ENCODE measurements at places on chromosomes 1 and 21.

GRCh38 chr1:172778456-172779455 lies 119.9 kb downstream of the FASLG start:
- DNase-seq, result no peak

- DNase-seq, result no peak
Observed at GRCh38 chr1:7366955-7367665, 404.0 kb upstream of the VAMP3 start.

DNA sequence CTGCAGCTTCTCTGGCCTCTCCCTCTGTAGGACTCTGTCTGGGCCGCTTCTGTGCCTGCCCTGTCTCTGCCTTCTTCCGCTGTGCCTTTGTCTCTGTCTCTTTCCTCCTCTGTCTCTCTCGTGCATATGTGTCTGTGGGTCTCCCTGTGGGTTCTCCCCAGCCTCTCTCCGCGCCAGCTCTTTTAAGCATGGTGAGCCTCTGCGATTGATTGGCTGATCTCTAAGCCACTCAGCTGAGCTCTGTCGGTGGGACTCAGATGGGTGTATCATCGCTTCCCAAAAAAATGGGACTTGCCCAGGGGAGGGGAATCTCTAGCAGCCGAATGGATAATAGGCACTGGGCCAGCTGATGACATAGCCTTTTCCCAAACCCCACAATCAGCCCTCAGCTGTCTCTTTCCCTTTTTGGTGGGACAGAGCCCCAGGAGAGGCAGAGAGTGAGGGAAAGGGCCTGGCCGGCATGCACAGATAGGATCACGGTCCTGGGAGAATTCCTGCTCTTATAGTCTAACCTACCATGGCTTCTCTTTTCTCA lies at the start of gene ADAMTS4:
ADAMTS4 (minus strand) TSS at position 158 of the 535 bp plus-strand sequence. CDS start 427 bp downstream, outside the sequence.
- DNase-seq, result no peak

DNA sequence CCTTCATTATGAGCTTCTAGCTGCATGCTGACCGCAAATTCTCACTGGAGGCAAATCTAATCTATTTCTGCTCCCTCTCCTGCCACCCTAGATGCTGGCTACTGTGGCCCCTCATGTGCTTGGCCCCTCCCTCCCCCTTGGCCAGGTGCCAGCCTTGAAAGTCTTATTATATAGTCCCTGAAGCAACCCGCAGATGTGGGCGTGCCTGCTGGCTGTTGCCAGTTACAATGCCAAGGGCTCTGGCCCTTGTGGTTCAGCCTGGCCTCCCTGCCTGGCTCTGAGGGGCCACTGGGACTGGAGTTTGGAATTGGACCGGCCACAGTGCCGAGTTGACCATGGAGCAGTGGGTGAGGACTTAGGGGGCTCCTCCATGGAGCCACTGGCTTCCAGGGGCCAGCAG lies 78.9 kb upstream of the ACTRT2 start:
- DNase-seq, result no peak

GRCh38 chr1:179786815-179787685 lies 44.0 kb downstream of the FAM163A start:
- no peak for DNase-seq

DNA sequence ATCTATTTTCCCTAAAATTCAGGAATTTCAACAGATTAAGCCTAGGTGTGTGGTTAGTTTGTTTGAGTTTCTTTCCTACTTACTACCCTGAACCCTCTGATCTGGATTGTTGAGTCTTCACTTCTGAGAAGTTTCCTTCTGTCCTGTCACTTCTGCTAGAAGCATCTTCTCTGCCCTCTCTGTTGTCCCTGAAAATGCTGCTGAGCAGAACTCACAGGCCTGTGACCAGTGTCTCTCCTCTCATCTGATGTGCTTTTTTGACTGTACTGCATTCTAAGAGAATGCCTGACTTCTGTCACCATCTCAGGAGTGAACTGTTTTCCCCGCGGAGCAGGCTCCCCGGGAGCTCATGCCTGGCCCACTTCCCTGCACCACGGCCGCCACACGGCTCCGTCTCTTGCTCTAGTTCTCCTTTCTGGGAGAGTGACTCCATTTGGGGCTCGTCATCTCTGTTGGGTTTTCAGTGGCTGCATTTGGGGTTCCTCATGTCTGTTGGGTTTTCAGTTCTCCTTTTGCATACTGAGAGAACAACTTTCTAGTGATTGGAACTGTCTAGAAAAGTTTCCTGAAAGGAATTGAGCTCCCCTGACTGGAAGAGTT lies 77.9 kb downstream of the POFUT2 start:
- DNase-seq, result no peak

GRCh38 chr1:34631126-34631525 lies 123.7 kb upstream of the GJB5 start:
- DNase-seq, result no peak

GRCh38 chr1:204363335-204364114 lies 3.8 kb upstream of the PLEKHA6 start:
- DNase-seq, result no peak

DNA sequence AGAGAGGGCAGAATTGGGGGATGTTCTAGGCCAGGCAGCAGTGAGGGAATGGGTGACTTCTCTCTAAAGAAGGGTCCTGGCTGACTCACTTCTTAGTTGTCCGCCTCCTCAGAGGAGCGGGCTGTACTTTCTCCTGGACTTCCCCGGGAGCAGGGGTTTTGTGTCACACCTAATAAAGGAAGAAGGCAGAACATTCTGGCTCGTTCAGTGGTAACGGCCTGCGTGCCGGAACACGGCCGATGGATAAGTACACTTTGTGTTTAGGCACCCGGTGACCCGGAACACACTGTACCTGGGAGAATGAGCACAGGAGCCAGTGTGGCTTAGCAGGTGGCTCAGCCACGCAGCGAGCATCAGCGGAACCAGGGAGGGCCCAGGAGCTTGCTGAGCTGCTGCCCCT lies 84.7 kb downstream of the FBXO2 start:
- DNase-seq, result no peak

DNA sequence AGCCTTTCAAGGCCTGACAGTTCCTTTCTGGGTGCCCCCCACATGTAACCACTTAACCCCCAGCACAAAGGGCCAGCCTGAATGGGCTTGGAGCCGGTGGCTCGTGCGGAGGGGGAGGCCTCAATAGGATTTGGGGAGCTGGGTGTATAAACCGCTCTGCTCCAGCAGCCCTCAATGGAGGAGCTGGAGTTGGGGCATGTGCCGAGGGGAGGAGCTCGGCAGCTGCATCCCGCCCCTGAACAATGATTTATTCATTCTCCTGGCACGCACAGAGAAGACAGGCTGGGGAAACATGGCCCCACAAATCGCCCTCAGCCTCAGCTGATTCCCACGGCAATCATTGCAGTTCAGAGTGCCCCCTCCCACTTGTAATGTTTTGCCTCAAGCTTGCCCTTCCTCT lies 6.9 kb upstream of the C1orf216 start:
- no peak for DNase-seq

GRCh38 chr1:91120936-91121335 lies 99.1 kb upstream of the ZNF644 start:
- no peak for DNase-seq

DNA sequence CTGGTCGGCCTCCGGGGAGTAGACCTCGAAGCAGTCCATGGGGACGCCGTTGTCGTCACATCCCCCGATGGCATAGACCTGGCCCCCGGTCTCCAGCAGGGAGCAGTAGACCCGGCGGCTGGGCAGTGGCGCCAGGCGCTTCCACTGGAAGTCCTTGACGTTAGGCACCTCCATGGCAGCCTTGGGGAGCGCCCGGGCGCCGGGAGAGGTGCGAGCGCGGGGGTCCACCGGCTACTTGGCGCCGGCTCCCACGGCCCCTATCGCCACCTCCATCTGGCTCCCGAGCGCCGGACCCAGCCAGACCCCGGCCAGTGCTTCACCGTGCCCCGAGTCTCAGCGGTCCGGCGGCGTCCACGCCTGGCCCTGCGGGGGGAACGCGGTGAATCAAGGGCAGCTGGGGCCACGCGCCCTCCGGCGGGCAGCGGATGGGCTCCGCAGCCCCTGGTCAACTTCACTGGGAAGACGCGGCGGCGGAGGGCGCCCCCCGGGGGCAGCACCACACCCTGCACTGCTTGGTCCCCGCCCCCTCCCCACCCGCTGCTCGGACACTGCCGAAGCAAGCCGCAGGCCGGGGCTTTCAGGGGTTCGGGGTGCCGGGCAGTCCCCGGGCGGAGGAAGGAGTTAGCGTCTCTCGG lies 13.2 kb downstream of the KLHDC8A start:
- DNase-seq, result no peak

DNA sequence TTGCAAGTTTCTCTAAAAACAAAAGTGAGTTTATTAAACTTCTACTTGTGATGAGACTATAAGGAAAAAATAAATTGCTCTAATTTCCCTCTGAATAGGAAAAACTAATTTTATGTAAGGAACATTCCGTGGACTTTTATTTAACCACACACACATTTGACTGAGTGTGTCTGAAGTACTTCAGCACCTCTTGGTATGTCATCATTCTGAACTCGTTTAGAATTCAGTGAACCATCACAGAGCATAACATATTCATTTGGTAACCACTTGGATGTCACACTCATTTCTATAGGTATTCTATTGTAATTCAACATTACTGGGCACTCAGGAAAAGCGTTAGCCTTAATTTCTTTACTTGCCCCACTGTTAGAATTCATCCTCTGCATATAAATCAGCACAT lies 79.1 kb downstream of the RGS21 start:
- no peak for DNase-seq

GRCh38 chr1:147636314-147636713 lies 34.0 kb downstream of the ACP6 start:
- DNase-seq, result no peak

- no peak for DNase-seq
Observed at GRCh38 chr1:3785456-3786157, 10.7 kb downstream of the LRRC47 start.

DNA sequence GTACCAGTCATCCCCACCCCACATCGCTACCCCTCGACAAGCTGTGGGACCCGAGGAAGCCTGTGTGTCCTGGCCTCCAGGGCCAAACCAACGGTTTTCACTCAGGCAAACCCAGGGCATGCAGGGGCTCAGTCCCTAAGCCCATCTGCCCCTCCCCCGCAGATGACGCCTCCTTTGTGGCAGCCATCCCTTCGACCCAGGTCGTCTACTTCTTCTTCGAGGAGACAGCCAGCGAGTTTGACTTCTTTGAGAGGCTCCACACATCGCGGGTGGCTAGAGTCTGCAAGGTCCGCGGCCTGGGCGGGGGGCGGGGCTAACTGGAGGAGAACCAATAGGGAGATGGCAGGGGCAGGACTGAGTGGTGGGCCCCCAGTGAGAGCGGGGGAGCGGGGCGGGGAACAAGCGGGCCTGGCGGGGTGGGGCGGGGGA lies 7.4 kb downstream of the SEMA4A start:
- DNase-seq, result peak; percentile 71

- DNase-seq, result no peak
Observed at GRCh38 chr21:15343066-15343465, 278.3 kb upstream of the NRIP1 start.

DNA sequence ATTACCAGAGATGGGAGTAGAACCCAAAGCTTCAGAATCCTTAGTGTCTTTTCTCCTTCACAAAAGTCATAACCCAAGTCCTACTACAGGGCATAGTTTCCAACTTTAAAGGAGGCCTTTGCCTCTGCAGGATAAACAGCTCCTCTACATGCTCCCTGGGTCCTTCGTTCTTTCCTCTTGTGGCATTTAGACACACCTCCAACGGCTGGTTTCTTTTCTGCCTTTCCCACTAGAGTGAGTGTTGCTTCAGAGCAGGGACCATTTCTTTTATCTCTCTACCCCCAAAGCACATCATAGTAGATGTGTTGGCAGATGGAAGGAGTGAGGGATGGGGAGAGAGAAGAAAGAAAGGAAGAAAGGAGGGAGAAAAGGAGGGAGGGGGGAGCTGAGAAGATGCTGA lies 144.7 kb upstream of the SPATA6 start:
- DNase-seq, result no peak

DNA sequence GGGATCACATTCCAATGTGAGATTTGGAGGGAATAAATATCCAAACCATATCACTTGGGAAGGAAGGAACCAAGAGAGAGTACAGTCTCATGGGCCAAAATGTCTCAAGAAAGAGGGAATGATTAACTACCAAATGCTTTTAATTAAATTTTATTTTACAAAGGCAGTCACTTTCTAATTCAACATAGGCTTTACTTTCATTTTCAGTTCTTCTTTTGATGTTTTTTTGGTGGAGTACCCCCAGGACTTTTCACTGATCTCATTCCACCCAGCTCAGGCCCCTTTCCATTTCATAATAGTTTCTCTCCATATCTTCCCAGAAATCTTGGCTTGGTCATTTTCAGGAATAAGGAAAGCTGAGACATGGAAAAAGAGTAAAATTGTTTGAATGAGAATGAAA lies 5.1 kb upstream of the SLAMF7 start:
- no peak for DNase-seq

DNA sequence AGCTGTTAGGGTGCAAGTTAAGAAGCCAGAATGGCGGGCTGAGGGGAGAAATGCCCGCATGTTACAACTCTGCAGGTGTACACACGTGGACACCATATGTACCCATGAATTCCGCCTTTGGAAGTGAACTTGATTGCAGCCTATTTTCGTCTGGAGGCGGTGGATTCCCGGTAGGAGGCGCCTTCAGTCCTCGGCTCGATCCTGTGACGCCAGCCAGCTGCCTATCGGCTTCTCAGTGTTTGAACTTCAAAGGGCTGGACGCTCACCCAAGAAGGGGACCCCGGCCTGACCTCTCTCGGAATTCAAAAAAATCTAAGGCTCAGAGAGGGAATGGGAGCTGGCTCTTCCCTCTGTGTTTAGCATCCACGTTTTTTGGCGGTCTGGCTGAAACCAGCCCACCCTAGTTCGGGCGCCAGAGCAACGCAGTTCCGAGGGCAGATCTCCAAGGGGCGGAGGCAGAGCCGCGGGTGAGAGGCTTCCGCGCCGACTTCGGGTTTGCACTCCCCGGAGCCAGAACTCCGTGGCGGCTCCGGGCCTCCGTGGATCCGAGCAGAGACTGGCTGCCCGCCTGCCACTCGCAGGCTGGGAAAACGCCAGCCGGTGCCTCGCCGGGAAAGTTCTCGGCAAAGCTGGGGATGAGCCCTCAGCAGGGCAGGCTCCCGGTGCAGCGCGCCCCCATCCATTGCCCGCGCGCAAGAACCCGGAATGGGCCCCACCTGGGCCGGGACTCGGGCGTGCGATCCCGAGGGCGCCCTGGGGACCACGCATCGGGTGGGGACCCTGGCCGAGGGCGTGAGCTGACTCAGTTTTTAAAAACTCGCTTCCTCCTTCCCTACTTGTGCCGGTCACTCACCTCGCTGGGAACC lies 996 bp upstream of the TMEM51 start:
- peak; percentile 83 for DNase-seq

DNA sequence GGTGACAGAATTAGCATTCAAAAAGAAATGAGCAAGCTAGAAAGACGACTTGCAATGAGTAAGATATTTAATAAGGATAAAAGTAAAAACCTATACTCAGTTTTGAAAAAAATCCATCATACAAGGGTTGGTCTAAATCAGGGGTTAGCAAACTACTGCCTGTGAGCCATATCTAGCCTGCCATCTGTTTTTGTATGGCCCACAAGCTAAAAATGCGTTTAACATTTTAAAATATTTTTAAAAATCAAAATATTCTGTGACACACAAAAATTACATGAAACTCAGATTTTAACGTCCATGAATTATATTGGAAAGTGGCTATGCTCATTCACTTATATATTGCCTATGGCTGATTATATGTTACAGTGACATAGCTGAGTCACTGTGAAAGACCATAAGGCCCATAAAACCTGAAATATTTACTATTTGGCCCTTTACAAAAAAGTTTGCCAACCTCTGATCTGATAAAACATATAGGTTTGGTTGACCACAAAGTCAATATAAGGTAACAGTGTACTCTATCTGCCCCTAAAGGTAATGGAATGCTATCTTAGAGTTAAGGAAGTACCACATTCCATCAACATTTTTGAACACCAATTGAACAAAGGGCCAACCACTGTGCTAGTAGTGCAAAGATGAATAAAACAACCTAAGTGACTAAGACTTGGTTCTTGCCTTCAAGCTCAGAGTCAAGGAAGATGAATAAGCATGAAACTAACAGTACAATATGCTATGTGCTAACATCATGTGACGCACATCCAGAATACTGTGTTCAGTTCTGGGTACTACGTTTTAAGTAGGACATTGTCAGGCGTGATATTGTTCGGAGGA lies 3.2 kb downstream of the IFT25 start:
- no peak for DNase-seq

Data from mesothelial cell of epicardium (in vitro differentiated cells).